HepG2 (cell line): ENCODE measurements at places on chromosomes 3 and 15. TPM values are rescaled to one million over a fixed set of nuclear protein-coding genes. Genes with fewer than 3 reads are reported as not detected.

Gene CYP1A1
- 4.1 and 7.9 TPM in 2 replicates for total RNA-seq

GRCh38 chr15:55606214-55606613 lies 18.1 kb upstream of the PYGO1 start:
- no peak for DNase-seq

Gene SLC26A6
- total RNA-seq, result 10.3 and 40.7 TPM in 2 replicates

Gene NANOGP8
- total RNA-seq, result 0.25 and 0.27 TPM in 2 replicates

- no peak for DNase-seq
Measured at GRCh38 chr15:30940359-30940758, 36.6 kb downstream of the FAN1 start.

- no peak for DNase-seq
Measured at GRCh38 chr15:57305009-57305408, 71.3 kb upstream of the CGNL1 start.

DNA sequence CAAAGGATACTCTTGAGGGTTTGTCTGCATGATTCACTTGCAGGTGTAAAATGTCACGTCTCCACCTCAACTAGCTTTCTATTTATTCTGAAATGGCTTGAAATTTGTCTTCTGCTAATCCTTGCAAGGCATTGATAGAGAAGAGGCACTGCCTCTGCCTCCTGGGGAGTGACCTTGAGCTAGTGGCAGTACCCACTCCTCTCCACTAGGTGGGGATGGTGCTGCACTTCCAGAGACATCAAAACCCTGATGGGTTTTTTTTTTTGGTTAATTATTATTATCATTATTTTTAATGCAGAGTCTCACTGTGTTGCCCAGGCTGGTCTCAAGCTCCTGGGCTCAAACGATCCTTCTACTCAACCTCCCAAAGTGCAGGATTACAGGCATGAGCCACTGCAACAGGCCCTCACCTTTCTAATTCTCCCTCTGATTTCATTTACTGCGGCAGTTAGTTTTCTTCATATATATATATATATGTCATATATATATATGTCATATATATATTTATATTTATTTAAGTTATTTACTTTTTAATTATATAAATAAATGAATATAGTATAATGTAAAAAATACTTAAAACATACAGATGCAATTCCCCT lies 117.6 kb upstream of the EIF1B start:
- DNase-seq, result peak; percentile 33
